Bronchial epithelial cell (primary cell): ENCODE measurements at places on chromosomes 3 and 15.

GRCh38 chr15:69762373-69763148, 309.9 kb downstream of the RPLP1 start:
- no peak for DNase-seq

DNA sequence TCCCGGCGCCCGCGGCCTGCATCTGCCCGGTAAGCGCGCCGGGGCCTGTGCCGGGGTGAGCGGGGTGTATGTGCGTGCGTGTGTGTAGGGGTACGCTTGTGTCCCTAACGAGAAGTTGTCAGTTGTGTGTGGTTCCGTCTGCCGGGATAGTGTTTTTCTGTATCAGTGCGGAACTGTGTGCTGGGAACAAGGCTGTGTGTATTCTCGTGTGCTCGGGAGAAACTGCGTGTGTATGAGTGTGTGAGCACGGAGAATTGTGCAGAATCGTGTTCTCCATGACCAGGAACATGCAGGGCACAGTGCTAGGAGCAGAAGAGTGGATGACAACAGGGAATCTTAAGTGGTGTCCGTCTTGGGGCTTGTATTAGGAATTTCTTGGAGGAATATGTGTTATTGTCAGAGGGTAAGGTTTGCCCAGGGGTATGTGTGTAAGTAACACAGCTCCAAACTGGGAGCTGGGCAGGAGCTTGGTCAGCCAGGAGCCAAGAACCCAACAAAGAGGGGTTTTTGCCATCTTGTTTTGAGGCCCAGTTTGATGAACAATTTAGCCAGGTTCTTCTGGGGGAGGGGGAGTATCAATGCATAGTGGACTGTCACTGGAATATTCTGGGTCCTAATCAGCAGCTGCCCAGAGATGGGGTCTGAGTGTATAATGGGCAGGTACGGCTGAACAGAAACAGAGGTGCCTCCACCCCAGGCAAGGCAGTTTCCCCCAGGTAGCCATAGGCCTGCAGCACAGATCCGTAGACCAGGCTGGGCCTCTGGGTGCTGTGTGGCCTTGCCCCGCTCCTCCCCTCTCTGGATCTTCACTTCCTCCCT, 2.1 kb downstream of the ISL2 start:
- DNase-seq: no peak

DNA sequence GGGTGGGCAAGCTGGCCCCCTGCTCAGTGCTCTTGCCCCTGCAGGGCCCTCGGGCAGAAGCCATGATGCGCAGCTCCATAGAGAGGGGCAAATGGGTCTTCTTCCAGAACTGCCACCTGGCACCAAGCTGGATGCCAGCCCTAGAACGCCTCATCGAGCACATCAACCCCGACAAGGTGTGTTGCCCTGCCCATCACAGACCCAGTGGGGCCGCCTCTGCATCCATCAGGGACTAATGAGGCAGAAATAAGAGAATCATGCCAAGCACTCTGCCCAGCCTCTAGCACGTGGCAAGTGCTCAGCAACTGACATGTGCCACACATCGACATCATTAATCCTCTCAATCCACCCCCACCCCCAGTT, 49.4 kb downstream of the SEMA3G start:
- no peak for DNase-seq

DNA sequence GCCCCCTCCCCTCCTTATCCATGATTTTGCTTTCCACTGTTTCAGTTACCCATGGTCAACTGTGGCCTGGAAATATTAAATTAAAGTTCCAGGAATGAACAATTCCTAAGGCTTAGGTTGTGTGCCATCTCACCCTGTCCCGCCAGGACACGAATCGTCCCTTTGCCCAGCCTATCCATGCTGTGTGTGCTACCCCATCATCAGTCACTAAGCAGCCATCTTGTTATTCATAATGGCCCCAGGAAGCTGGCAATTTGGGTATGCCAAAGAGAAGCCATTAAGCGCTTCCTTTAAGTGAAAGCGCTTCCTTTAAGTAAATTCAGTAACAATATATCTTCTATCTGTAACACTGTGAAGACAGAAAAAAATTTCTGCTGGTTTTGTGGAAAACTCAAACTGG, 49.2 kb upstream of the LDHAL6B start:
- DNase-seq: no peak

DNA sequence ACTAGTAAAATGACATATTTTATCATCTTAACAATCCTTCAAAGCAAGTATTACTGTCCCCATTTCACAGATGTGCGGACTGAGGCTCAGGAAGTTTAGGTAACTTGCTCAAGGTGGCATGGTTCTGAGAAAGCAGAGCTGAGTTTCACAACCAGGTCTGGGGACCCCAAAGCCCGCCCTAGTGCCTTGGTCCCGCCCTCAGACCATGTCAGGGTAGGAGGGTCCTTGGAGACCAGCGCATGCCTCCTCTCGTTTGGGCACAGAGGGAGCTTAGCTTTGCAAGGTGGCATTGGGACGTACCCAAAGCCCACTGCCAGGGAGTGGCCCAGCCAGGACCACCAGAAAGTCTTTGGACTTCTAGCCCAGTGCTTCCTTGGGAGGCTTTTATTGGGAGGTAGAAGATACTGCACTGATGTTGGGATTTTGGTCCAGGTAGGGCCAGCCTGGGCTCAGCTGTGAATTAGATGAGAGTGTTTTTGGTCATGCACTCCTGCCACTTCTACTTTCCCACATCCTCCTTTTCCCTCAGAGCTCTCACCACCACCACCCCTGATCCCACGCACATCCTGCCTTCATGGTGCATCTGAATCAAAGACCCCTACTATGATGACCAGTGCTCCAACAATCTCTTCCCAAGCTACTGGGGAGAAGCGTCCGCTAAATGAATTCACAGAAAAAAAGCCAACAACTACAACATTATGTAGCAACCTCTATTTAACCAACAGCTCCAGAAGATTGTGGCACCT, 307.9 kb downstream of the TLE3 start:
- DNase-seq: no peak

DNA sequence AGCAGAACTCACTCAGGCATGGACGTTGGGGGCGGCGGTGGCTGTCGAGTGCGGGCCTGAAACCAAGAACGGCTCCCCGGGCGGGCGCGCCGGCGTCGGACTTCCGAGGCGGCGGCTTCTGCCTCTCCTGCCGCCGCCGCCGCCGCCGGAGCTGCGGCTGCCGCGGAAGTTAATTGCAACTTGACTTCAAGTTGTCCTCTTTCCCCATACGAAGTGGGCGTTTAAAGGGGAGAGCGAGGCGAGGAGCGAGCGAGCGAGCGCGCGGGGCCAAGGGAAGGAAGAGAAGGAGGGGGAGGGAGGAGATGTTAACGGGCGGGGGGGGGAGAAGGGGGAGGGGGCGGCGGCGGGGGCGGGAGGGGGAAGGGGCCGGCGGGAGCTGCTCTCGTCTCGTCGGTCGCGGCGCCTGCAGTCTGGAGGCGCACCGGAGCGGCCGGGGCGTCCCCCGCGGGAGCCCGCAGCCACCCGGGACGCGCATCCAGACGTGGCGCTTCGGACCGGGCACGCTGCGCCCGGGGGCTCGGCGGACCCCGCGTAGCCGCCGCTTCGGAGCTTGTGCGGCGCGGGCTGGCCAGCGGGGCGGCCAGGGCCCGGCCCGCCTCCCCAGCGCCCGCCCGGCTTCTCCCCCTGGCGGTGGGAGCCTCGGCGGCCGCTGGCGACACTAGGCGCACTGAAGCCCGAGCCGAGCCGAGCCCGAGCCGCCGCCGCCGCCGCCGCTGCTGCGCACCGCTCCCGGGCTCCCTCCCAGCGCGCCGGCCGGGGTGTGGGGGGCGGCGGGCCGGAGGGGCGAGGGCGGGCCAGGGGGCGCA, 19.7 kb upstream of the SATB1 start:
- DNase-seq: no peak

- DNase-seq: no peak
Observed at GRCh38 chr3:61980041-61980440, 393.3 kb downstream of the FEZF2 start.

DNA sequence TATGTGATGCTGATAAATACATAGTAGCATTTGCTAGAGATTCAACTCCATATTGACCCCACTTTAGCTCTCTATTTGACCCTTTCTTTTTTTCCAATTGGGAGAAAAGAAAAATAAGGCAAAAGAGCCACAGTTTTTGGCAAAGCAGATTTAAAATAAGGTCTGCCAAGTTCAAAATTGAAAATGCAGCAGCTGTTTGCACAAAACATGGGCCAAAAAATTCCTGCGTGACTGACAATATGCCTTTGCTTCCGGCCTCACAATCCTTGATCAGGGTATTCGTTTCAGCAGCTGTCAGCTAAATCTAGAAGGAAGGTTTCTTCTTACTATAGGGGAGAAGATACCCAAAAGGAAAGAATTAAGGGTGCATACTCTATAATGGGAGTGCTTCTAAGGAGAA, 563.5 kb upstream of the CCDC54 start:
- DNase-seq: no peak

GRCh38 chr3:122937745-122938144, 89.8 kb downstream of the SEMA5B start:
- DNase-seq: no peak

GRCh38 chr3:64909757-64910467, 222.1 kb upstream of the ADAMTS9 start:
- no peak for DNase-seq

- no peak for DNase-seq
Observed at GRCh38 chr3:134852893-134853351, 57.9 kb downstream of the EPHB1 start.
